ENCODE measurements at places on chromosomes 7 and 10.

- no peak for DNase-seq
Measured at GRCh38 chr7:123687161-123687560, 31.5 kb downstream of the LMOD2 start.

DNA sequence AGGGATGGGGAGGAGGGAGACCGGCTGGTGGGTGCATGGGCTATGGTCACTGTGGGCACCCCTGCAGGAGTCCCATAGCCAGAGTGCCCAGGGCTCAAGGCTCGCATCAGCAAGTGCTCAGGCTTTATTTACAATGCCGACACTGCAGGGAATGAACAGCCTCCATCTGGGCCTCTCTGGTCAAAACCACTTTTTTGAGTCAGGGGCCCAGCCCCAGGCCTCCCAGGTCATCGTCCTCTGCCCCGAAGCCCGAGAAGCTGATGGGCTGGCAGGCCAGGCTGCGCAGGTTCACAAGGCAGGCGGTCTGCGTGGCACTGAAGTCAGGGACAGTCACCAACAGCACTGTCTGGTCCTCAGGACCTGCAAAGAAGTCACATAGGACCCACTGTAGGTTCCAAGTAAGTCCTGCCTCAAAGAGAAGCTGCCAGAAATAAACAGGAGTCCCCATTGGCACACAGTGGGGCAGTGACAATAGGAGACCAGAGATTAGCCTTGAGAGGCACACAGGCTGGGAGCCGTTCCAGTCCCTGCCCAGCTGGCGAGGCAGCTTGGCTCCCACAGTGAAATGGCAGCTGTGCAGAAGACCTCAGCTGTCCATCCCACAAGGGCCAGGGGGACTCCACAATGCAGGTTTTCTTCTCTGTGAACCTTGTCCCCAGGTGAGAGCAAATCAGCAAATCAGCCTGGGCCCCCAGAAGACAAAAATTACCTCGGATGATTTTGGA is 8.6 kb downstream of the POLD2 start:
- DNase-seq = no peak

DNA sequence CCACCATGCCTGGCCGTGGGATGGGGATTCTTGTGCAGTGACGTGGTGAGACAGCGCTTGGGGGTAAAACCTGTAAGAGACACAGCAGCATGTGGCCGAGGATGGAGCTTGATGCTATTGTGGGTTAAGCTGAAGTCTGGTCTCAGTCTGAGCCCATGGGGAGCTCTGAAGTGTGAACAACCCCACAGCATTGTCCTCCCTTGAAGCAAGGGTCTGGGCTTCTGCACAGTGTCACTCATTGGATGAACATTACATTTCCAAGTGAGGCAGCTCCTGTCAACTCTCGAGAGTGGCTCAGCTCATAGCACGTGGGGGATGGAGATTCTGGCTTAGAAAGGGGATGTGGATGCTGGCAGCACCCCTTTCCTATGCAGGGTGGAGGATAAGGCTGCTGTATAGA is 32.2 kb upstream of the ZNF438 start:
- no peak for DNase-seq

- no peak for DNase-seq
Measured at GRCh38 chr10:75269605-75270004, 33.8 kb upstream of the COMTD1 start.

DNA sequence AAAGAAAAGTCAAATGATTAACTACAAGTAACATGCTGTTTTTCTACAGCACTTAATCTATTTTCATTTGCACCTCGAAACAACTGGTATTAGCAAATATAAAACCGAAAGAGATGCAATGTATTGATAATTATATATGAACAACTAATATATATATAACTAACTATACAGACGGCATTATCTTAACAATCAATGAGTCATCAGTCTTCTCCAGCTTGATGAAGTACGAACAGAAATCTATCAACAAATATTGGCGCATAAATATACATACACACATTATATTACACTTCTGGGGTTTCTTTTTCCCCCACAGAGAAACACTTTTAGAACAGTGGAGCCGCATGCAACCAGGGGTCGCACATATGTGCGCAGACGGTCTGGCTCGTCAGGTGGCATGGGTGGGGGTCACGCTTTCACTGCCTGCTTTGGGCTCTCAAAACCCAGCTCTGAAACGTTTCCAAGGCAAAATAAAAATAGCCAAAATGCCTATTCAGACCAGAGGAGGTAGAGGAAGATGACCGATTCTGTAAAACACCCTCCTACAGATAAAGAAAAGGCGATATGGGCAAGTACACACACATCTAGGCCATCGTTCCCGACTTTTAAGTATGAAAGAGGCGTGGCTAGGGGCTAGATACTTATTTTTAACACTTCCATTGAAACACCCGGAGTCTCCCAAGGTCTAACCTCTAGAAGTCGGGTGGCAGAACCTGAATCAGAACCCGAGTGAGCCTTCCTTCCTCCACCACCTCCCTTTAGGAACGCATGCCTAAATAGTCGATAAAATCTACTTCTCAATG is 1.7 kb downstream of the ARHGAP12 start:
- DNase-seq = no peak

DNA sequence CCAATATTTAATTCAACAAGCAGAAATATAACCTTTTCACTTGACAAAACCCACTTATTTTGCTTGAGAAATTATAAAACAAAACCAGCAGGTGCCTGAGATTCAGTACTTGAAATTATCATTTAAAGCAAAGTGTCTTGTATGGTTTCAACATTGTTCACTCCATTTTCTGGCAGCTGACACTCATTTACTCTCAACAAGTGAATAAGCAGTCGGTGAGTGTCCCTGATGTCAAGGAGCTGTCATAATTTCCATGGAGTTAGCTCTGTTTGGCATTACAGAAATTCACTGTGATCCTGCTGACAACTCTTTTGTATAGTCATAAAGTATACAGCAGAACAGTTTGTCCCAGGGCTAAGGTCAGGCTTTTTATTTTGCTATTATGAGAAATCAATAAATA is 490.0 kb downstream of the CNTNAP2 start:
- no peak for DNase-seq

- DNase-seq = peak; percentile 72
Measured at GRCh38 chr7:139775829-139776266, 1.9 kb downstream of the HIPK2 start.

GRCh38 chr7:4745971-4746919 is 29.2 kb upstream of the AP5Z1 start:
- DNase-seq = no peak

- DNase-seq = peak; percentile 51
Measured at GRCh38 chr7:91034459-91035368, 229.5 kb upstream of the FZD1 start.

DNA sequence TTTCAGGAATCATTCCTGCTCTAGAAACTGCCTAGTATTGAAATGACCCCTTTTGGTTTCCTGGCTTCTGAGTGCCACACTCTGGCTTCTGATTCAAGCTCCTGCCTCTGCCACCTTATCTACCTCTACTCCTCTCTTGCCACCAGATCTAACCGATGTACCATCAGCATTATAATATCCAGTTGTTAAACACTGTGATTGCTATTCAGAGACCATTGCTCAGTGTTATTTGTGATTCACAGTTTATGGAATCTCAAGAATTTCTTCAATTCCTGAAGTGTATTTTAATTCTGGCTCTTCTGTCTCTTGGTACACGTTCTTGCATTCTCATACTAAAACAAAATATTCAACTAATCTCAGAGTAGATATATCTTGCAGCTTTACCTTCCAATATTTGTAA is 88.7 kb downstream of the DYNC1I1 start:
- no peak for DNase-seq

GRCh38 chr7:26202019-26202990 is 760 bp downstream of the CBX3 start:
- DNase-seq = peak; percentile 46

- peak; percentile 25 for DNase-seq
Measured at GRCh38 chr7:55073976-55074528, 55.2 kb downstream of the EGFR start.

DNA sequence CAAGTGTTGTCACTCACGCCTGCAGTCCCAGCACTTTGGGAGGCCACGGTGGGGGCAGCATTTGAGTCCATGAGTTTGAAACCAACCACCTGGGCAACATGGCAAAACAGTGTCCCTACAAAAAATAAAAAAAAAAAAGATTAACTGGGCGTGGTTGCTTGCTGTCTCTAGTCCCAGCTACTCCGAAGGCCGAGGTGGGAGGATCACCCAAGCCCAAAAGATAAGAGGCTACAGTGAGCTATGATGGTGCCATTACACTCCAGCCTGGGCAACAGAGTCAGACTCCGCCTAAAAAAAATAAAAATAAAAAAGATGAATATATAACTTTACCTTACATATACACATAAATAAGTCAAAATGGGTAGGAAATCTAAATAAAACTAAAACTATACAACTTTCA is 2.5 kb upstream of the LMOD2 start:
- no peak for DNase-seq

DNA sequence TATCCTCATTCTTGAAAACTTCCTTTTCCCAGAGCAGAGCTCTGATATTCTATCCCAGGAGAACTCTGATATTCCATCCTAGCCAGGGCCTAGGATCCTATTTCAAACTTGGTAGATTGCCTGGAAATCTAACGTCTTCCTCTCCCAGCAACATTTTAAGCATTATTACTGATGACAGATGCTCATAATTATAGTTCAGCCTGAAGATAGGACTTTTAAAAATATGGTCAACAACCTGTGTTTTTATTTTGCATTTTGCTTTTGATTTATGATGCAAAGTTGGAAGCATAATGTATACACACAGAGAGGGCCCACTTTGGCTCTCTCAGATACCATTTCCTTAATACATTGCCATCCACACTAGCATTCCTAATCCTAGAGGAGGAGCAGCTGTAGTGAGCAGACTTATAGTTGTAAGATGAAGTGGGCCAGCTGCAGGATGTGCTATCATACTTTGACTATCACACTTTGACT is 457.4 kb upstream of the TPK1 start:
- DNase-seq = no peak

- no peak for DNase-seq
Measured at GRCh38 chr7:71404726-71405345, 272.9 kb downstream of the GALNT17 start.

GRCh38 chr7:127447326-127447945 is 54.9 kb upstream of the ZNF800 start:
- peak; percentile 60 for DNase-seq

GRCh38 chr7:45704683-45705016 is 130.5 kb downstream of the ADCY1 start:
- no peak for DNase-seq

DNA sequence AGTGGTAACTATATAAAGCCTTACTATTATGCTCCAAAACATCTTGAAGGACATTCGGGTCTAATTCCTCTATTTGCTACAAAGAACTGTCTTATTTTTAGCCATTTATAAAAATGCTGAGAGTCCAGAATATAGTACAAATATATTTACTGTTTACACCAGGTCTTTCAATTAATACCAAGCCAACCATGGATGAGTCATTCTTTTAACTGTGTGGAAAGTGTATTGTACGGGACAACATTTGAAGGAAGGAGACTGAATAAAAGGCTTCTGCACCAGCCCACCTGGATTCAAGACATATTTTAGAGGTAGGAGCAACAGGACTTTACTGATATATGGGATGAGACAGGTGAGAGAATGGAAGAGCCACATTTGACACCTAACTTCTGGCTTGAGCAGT is 35.4 kb downstream of the MASTL start:
- DNase-seq = no peak

DNA sequence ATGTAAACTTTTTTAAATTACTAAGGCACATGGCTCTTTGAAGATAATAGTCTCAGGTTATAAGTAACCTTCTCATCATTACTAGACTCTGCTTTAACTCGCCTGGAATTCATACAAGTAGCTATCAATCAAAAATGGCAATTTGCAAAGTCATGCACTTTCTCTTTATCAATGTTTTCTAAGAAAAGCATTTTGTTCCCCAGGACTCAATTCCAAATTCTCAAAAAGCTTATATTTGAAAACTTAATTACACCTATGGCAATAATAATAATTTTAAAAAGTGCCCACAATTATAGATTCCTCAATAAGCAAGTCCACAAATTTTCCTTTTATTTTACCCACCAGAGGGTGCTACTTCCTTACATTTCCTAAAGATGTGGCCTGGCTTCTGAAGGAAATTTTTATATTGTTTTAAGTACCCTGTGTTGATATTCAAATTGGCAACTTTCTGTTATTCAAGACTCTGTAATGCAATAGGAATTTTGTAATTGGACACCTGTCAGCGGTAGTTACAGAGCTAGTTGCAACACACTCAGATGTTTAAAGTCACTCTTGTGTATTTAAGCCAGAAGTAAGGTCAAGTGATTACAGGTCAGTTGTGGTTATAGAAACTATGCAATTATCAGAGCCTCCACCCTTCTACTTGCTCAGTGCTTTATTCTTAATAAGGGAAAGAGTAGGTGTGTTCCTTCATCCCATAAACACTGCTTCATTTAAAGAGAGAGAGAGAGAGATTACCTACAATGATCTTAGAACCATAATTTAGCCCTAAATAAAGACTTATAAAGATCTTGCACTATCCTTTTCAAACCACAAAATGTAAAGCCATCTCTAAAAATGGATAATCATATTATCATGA is 47.1 kb upstream of the HYAL4 start:
- peak; percentile 24 for DNase-seq

GRCh38 chr7:41955451-41955850 is 252.6 kb upstream of the INHBA start:
- no peak for DNase-seq
